Metanephros (tissue), 2 donors: ENCODE measurements at places on chromosomes 12 and 14. TPM values are rescaled to one million over a fixed set of nuclear protein-coding genes. Genes with fewer than 3 reads are reported as not detected.

Gene TMED8
- total RNA-seq: 18.0 TPM

Gene SLCO1A2
- total RNA-seq: not detected

Gene KRT78
- total RNA-seq: not detected

Gene HOXC4
- 10.0 TPM for total RNA-seq

Gene HRK
- 0.29 TPM for total RNA-seq

Gene HNF1A
- total RNA-seq: 9.9 TPM

Gene LHX5
- not detected for total RNA-seq

Gene TCTN2
- total RNA-seq: 19.6 TPM

Gene MRPS35
- 41.7 TPM for total RNA-seq

Gene CAPZA3
- not detected for total RNA-seq

Gene STYK1
- 1.1 TPM for total RNA-seq

Gene EPS8
- total RNA-seq: 75.7 TPM

Gene ADGRD1
- 16.8 TPM for total RNA-seq

Gene SYNE3
- total RNA-seq: 6.0 TPM

Gene PLA2G1B
- total RNA-seq: not detected

Gene SLC39A5
- 34.9 TPM for total RNA-seq

Gene MYF6
- 23.4 TPM for total RNA-seq

Gene TCL1B
- 0.23 TPM for total RNA-seq

Gene NINJ2
- 3.6 TPM for total RNA-seq

Gene PRKAB1
- 72.7 TPM for total RNA-seq

Gene ARID2
- 58.6 TPM for total RNA-seq

Gene ARHGEF25
- 29.2 TPM for total RNA-seq

Gene KRAS
- total RNA-seq: 20.7 TPM

Gene FAM90A1
- total RNA-seq: 0.18 TPM

Gene RAD9B
- total RNA-seq: 0.93 TPM

Gene OR2AP1
- not detected for total RNA-seq

Gene GALNT8
- 3.4 TPM for total RNA-seq

Gene ZDHHC22
- 0.18 TPM for total RNA-seq

Gene COA8
- total RNA-seq: 31.2 TPM
